RPMI7951 (cell line): ENCODE measurements at places on chromosomes 7 and 10.

GRCh38 chr7:96287132-96287531 is 34.8 kb downstream of the SLC25A13 start:
- no peak for DNase-seq

DNA sequence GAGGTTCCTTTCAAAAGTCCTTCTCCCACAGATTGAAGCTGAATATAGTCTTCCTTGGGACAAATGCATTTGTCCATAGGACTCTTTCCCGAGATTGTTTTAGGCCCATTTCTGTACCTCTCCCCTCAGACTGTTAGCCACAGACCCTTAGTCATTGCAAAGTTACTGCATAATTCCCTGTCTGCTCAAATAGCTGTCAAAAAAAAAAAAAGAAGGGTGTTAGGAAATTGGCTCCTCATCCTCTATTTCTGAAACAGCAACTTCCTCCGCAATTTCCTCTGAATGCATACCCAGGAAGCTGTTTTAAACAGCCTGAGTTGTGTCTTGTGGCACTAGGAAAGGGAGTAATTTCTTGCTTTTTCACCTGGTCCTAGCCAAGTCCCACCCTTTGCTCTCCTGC is 5.4 kb downstream of the LRRC4 start:
- DNase-seq = no peak

GRCh38 chr10:127198721-127199120 is 2.3 kb upstream of the INSYN2A start:
- no peak for DNase-seq

GRCh38 chr10:90988802-90989201 is 67.9 kb upstream of the ANKRD1 start:
- no peak for DNase-seq

DNA sequence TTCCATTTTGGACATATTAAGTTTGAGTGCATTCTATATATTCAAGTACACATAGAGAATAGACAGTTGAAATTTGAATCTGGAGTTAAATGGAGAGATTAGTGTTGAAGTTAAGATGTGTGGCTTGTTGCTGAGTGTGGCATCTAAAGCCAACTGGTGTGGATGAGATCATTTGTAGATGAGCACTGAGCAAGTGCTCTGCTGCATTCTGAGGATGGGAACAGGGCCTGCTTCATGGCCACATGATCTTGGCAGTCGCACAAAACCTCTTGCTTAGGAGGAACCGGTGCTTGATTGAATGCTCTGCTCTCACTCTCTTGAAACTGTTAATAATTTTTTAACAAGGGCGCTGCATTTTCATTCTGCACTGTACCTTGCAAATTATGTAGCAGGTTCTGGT is 62.0 kb downstream of the EPDR1 start:
- DNase-seq = no peak

DNA sequence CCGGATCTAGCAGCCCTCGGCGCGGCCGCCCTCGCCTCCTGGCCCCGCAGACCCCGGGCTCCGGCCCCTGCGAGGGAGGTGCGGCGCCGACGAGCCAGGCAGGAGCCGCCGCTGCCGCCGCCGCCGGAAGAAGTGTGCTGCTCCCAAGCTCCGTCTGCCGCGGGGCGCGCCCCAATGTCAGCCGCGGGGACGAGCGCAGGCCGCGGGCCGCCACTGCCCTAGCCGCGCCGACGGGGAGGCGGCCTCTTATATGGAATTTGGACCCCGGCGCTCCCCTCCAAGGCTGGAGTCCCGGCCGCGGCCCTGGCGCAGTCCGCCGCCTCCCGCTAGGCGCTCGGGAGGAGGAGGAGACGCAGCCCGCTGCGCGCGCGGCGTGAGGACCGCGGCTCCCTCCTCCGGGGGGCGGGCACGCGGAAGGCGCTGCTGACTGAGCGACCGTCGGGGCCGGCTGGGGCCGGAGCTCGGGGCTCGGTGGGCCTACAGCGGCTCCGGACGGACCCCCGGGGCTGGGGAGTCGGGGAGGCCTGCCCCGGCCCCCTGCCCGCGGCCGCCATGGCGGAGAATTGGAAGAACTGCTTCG is at the start of gene TRIM8:
Gene TRIM8 (plus strand): TSS at position 414 of the 580 bp plus-strand sequence. CDS start 139 bp downstream, at position 553.
- DNase-seq = peak; percentile 47

DNA sequence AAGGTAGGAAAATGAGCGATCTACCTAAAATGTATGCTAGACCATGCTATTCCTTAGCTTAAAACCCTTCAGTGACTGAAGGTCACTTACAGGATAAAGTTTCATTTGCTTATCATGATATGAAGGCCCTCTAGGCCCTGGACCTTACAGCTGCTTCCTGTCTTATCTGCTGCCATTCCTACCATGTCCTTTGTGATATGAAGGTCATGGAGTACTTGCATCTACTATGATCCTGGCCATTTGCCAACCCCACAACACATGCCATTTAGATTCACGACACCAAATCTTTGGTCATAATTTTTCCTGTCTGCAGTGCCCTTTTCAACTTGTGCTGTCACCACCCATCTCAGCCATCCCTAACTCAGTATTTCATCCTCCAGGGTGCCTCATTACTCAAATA is 181.8 kb upstream of the MDFIC start:
- DNase-seq = no peak

DNA sequence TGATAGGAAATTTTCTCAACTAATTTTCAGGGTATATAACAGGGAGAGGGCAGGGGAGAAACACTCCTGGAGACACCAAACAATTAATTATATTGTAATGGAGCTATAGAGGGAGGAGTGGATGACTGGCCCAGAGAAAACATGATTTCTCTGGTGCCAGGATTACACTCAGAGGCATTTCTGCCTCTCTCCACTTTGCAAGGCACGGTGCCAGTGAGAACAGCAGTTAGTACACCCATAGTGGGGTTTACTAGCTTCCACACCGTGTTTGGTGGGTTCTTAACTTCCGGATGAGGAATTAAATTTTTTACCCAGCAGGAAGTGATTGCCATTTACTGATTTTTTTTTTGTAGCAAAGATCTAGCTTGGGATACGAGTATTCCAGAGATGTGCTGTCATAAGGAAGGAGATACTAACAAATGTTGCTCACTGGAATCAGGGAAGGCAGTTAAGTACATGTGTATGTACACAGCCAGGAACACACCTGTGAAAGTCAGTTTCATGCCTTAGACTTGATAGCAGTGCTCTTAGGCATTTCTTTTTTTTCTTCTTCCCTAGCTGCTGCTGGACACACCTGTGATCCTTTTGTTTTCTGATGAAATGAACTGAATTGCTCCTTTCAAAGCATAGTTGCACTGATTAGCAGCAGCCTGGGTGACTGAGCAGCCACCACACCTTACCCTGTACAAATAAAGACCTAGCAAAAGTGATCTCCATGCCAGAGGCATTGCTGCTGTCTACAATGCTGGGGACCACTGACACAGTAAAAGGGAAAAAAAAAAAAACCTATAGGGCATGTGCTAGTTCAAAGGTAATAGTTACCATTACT is 58.1 kb downstream of the POLL start:
- DNase-seq = no peak

GRCh38 chr7:111026343-111026742 is 64.6 kb upstream of the LRRN3 start:
- no peak for DNase-seq

- DNase-seq = no peak
These were observed 452.8 kb upstream of the POT1 start for GRCh38 chr7:125382401-125382800.

DNA sequence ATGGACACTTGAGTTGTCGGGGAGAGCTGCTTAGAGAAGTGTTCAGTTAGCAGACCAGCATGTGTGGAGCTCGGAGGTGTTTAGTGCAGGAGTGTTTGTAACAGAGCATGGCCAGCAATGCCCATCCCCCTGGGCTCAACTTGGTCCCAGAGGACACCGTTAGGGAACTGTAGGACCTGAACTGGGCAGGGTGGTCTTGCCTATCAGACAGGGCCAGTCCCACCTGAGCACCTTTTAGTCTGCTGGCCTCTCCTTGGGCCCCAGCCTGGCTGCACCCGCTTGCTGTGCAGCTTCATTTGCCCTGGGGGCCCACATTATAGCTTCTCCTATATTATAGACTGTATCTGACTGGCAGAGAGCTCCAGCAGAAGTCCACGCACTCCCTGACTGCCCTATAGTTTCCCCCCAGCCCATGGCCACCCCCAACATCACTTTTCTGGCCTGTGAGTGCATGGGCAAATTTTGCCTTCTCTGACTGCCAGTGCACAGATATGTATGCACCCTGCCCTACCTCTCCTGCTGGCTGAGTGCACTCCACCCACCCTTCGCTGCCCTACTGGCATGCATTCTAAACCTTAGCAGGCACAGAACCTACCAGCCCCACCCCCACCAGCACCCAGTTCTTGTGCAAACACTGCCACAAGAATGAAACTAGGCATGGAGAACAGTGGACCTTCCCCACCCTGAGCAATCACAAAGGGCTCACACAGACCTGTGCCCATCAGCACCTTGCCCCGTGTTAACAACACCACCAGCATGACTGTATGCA is 1030.6 kb upstream of the GHITM start:
- DNase-seq = no peak

DNA sequence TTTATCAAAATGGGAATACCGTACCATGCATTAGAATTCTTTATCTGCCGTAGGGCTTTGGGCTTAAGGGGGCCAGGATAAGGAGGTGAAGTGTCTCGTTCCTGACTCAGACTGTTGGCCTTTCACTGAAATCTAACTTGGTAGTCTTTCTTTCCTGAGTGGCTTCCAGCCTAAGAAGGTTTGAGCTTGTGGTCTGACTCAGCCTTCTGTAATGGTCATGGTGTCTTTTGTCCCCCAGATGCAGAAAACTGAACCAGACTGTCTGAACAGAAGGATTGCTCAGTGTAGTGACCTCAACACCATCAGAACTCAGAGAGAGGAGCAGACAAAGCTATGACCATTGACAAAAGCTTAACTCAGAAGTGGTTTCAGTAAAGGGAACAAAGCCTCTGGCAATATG is 39.5 kb downstream of the WNT2 start:
- DNase-seq = peak; percentile 95

DNA sequence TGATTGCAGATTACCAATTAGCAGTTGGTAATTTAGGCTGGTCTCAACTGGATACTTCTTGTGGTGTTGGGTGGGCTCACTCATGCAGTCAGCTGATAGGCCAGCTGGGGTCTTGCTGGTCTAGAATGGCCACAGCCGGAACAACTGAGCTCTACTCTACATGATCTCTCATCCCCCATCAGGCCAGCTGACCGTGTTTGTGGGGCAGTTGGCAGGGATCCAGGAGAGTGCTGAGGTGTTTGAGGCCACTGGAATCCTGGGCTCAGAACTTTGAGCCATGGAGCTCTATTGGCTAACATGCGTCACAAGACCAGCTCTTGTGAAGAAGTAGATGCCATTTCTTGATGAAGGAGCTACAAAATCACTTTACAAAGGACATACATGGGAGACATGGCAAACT is 242.4 kb downstream of the GFRA1 start:
- DNase-seq = no peak

DNA sequence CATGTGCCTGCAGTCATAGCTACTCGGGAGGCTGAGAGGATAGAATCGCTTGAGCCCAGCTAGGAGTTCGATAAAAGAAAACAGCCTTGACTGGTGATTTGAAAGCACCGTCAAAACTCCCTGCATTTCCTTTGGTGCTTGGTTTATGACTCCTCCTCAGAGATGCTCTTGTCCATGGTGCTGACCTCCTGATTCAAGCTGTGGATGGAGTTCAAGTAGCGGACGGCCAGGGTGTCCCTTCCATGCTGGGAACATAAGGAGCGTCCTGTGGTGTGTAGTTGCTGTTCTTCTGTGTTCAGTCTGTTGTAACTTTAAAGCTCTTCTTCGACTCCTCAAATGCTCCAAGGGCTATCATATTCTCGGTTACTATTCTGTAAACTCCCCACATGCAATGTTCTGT is 382.5 kb upstream of the KIAA1217 start:
- peak; percentile 21 for DNase-seq

GRCh38 chr7:36547416-36547815 is 157.8 kb downstream of the ANLN start:
- DNase-seq = peak; percentile 80

- DNase-seq = no peak
These were observed 111.1 kb upstream of the HABP2 start for GRCh38 chr10:113441686-113442270.

DNA sequence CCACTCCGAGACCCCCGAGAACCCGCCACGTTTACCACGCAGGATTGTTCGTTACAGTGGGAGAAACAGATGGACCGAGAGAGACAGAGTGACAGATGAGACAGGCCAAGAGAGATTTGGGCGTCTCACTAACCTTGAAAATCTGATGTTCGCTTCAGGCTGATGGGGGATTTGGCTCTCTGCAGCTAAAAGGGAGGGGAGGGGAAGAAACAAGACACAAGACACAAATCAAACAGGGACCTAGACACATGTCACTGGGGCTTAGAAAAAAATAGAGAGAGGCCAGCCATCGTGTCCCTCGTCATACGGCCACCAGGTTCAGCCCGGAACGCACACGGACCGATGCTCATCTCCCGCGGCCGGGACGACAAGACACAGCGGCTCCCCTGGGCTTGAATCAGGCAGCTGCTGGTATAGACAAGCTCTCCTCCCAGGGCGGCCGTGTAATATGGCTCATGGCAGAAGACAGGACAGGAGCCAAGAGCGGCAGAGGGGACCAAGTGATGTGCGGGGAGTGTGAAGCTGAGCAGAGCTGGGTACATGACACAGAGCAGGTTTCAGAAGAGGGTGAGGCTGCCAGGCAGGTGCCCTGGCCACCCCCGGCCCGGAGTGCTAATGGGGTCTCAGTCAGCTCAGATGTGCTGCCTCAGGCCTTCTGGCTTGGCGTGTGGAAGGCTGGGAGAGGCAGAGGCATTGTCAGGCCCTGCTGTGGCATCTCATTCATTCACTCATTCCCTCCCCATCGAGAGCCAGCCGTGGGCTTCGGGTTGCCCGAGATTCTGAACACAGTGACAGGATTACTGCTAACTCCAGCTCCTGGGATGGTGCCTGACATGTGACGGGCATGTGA is 88.5 kb upstream of the GNA12 start:
- DNase-seq = no peak
